ENCODE measurements at places on chromosomes 13 and 19.
A peak's percentile ranks its signal among the peaks of the same experiment; 100 is the strongest.

- DNase-seq, result peak; percentile 86
Measured at GRCh38 chr19:49017666-49018351, 918 bp upstream of the LHB start.

- no peak for DNase-seq
Measured at GRCh38 chr19:35207391-35207871, 21.1 kb downstream of the FAM187B start.

- no peak for DNase-seq
Measured at GRCh38 chr19:54674021-54674617, 11.3 kb downstream of the LILRB4 start.

DNA sequence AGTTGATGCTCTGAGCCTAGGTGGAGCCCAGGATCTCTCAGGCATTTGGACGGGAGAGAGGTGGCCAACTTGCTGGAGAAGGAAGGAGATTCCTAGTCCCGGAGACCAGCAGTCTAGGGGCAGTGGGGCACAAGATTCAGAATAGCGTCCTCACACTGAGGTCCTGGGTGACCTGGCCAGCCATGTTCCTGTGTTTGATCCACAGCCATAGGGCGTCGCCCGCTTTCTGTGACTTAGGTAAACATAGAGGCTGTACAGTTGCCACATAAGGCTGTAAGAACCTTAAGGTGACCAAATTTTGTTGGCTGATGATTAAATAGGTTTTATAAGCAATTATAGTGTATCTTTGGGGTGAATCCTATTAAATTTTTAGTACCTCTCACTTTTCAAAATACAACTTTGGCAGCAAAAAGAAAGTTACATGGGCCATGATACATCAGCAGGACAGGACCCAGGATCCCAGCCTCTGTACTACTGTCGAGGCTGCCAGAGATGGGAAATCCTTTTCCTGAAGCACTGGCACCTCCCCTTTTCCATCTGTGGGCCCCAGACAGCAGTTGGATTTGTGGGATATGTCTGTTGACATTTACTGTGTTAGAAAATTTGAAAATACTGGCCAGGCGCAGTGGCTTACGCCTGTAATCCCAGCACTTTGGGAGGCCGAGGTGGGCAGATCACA, 37.5 kb downstream of the TSSK6 start:
- no peak for DNase-seq

Measured in pancreas (tissue), 10 donors.